ENCODE measurements at places on chromosomes 4 and X.

- DNase-seq, result no peak
Measured at GRCh38 chr4:7075962-7076695, 8.3 kb upstream of the GRPEL1 start.

GRCh38 chr4:24968278-24968677 lies 55.4 kb upstream of the CCDC149 start:
- no peak for DNase-seq

GRCh38 chrX:31837445-31838049 lies 765.7 kb upstream of the FTHL17 start:
- DNase-seq, result no peak

- no peak for DNase-seq
Measured at GRCh38 chr4:87851953-87852352, 19.2 kb downstream of the MEPE start.

DNA sequence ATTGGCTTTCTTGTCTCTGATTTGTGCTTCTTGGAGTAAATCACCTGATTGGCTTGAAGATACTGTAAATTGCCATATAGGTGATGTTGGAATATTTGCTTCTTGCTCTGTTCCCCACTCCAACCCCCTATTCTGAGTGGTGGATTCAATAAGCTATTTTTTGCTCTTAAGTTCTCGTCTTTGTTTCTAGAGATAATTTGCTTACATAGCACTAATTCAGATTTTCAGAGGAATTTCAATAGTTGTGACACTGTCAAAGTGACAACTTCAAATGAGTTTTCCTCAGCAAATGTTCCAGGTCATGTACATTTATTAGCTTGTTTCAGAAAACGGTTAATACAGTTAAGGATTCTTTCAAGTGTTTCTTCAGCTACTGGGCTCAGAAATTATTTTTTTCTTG lies 18.6 kb downstream of the LANCL3 start:
- DNase-seq, result no peak

- no peak for DNase-seq
Measured at GRCh38 chr4:4720646-4721045, 138.8 kb upstream of the MSX1 start.

DNA sequence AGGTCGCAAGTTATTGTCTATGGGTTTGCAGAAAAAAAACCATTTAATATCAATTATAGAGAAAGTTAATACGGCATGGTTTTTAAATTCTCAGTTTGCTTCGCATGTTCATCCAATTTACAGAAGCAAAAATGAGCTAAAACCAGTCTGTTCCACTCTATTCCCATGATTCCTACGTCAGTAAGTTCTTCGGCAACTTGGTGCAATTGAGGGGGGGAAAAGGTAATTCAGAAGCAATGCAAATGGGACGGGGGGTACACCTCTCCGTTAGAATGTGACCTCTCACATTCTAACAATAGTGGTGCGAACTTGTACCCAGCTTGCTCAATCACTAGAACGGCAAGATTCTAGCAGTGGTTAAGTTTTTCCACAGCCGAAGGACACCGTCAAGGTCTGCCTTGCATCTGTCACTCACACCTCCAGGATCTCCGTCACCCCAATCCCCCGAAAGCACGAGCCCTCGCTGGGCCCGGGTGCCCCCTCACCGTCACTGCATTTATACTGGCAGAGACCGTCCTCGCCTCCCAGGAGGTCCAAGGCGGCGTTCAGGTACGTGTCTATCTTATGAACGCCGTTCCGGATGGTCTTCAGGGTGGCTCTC lies 653 bp downstream of the PLA2G12A start:
- DNase-seq, result no peak

DNA sequence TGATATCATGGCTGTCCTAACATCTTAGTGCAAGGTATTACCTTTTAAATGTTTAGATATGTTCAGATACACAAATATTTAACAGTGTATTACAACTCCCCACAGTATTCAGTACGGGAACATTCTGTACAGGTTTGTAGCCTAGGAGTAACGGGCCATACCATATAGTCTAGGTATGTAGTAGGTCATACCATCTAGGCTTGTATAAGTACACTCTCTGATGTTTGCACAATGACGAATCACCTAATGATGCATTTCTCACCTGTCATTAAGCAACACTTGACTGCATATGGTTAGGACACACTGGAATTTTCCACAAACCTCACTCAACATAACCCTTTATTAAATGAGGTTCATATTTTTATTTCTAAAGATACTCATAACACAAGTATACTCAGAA lies 67.7 kb downstream of the THOC2 start:
- DNase-seq, result no peak

DNA sequence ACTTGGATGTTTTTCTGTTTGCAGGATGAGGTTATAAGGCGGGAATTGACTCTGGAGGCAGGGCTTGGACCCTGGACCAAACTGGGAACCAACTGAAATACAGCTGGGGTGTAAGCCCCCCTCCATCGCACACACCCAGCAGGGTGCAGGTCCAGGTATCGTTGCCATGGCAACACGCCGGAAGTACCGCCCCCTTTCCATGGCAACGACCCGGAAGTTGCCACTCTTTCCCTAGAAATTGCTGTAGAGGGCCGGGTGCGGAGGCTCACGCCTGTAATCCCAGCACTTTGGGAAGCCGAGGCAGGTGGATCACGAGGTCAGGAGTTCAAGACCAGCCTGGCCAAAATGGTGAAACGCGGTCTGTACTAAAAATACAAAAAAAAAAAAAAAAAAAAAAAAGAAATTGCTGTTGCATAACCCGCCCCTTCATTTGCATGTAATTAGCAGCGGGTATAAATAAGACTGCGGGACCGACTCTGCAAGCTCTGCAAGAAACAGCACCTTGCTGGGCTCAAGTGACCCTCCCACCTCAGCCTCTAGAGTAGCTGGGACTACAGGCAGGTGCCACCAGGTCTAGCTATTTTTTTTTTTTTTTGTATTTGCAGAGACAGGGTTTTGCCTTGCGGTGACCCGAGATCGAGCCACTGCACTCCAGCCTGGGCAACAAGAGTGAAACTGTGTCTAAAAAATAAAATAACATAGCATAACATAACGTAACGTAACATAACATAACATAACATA lies 139.6 kb downstream of the CRLF2 start:
- DNase-seq, result no peak

DNA sequence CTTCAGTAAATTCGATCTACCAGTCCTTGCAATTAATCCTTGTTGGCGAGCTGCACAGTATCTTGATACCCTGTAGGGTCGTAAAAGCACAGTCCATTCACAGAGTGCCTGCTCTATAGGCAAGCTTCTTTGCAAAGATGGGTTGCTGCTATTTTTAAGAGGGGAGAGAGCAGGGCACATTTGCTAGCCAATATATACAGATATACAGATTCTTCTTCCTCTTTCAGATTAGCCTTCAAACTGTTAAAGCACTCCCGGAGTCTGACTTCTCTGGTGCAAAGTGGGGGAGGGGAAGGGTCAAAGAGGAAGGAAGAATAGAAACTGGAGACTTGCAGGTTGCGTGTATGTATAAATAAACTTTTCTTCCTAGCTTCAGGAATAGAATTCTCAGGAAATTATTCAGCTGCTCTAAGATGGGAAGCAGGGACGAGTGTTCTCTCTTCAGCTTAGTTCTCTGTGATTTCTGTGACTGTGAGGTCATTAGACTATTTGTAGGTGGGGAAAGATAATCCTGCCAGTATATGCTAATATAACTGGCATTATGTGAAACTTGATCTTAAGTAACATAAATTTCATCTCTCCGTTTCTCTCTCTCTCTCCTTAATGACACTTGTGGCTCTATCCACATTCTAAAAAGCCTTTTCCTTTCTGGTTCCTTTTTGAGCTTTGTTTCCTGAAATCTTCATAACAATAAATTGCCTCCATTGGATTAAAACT lies at the start of gene CYSLTR1:
Gene CYSLTR1, minus strand, starts transcription at position 242 of the 717 bp plus-strand sequence. CDS start 53,865 bp downstream, outside the sequence.
- DNase-seq, result no peak

DNA sequence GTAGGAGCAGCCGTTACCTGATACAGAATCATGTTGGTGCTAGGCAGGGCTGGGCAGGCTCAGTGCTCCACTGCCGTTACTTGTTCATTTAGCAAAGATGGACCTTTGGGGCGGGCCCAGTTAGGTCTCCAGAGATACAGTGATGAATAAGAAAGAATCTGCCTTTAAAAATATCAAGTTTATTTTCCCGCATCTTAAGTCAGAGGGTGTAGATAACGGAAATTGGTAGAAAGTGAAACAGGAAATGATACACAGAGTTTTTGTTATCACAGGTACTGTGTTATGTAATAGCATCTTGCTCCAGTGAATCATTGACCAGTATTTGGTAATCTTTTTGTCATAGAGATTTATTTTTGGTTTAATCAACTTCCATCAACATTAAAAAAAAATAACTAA lies 5.5 kb downstream of the TMEM131L start:
- no peak for DNase-seq

GRCh38 chr4:129490516-129490915 lies 394.6 kb downstream of the C4orf33 start:
- no peak for DNase-seq

- DNase-seq, result no peak
Measured at GRCh38 chr4:114038762-114039387, 59.4 kb upstream of the ARSJ start.

DNA sequence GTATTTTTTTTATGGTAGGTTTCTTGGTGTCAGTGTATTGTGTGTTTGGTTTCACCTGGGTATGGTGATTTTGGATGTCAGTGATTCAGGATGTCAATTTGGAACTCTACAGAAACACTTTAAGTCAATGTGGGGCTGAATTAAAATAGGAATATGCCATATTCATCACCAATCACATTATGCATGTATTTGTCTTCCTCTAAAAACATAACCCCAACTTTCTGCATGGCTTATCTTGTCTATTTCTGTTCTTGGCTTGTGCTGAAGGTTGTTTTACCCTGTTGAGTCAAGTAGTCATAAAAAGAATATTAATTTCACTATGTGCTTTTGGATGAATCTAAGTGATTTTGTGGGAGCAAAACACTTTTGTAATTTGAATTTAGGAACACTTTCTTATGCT lies 19.0 kb downstream of the ZNF721 start:
- DNase-seq, result no peak

DNA sequence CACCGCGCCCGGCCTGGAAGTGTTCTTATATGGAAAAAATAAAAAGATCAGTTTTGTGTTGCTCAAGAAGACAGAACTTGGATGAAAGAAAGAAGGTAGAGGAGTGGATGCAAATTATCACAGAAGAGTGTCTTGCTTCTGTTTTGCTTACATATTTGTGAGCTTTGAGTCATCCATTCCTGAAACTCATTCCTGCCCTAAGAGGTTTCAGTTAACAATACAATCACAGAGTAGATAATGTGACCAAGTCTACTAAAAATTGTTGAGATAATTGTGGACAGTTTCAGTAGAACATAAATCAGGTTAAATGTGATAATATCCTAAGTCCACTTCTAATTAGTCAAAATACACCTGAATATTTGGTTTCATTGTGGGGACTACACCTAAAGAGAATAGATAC lies 26.4 kb upstream of the LRCH2 start:
- DNase-seq, result no peak

GRCh38 chr4:72702948-72703347 lies 133.9 kb upstream of the ADAMTS3 start:
- no peak for DNase-seq

DNA sequence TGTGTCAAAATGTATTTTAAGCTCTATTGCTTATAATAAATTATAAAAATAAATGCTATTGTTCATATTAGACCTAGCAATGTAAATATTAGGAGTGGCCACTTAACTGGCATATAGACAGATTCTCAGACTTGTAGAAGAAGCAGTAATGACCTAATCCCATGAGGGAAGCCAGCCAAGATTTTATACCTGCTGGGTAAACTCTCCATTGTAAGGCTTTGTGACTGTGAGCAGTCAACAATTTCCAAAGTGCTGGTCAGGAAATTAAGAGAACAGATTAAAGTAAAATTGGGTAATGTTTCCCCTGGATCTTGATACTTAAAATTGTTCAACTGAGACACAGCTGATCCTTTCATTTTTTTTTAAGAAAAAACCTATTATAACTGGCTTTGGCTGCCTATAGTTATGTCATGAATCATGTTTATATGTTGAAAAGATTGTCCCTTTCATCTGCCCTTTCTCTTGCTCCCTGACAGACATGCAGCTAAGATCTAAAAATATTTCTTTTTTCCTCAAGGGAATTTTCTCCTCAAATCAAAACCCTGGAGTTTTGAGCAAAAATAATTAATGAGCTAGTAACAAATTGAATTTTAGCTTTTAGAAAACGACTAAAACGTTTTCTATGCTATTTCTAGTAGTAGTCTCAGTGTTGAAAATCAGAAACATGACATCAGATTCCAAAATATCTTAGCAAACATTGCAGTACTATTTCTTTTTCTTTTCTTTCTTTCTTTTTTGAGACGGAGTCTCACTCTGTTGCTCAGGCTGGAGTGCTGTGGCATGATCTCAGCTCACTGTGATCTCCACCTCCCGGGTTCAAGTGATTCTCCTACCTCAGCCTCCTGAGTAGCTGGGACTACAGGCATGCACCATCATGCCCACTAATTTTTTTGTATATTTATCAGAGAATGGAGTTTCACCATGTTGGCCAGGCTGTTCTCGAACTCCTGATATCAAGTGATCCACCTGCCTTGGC lies 77.9 kb downstream of the ADGRL3 start:
- DNase-seq, result no peak

DNA sequence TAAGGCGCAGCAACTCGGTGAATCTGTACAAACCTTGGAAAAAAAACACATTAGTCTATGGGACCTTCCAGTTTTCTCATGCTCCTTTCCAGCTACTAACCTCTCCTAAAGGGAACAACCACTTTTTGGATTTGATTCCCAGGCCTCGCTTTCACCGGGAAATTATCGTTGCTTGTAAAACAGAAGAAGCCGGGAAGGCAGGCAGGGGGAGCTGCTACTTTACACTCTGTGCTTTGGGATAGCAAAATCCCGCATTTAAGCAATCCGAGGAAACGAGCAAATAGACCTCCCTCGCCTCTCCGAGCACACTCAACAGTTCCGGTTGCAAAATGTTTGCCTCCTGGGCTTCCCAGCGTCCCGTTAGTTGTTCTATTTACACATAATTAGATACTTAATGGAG lies 1.2 kb downstream of the CD38 start:
- DNase-seq, result no peak
